NCI-H1105 (cell line): ENCODE measurements at places on chromosomes 1 and 21.

DNA sequence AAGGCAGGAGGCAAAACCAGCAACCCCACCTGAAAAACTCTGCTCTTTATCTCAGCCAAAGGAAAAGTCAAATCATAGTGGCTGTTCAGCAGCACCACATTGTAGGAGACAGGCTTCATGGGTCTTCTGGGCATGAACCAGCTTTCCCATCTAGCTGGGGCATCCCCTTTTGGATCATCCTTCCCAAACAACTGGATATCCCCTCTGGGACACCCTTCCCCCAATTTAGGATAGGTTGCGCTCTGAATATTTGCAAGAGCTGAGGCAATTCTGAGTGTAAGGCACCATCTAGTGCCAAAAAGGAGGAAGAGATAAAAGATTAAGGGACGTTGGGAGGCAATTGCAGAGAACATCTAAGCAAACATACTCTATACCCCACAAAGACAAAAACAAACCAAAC lies 295.8 kb downstream of the MATN1 start:
- no peak for DNase-seq

- DNase-seq, result no peak
These were observed 97.8 kb downstream of the CD247 start for GRCh38 chr1:167420510-167420909.

- no peak for DNase-seq
These were observed 6.4 kb downstream of the SCNN1D start for GRCh38 chr1:1286313-1287261.

- no peak for DNase-seq
These were observed 51.9 kb downstream of the IER5 start for GRCh38 chr1:181140398-181140797.

- no peak for DNase-seq
These were observed 24.8 kb downstream of the NOS1AP start for GRCh38 chr1:162094271-162094670.

- DNase-seq, result no peak
These were observed 353.7 kb upstream of the ESRRG start for GRCh38 chr1:217076902-217077301.

GRCh38 chr1:219573158-219573557 lies 39.7 kb downstream of the ZC3H11B start:
- DNase-seq, result no peak

- DNase-seq, result no peak
These were observed 43.8 kb upstream of the LBR start for GRCh38 chr1:225471453-225472301.

GRCh38 chr1:22579541-22580155 lies 16.4 kb downstream of the EPHA8 start:
- DNase-seq, result no peak

GRCh38 chr1:186476264-186477040 lies 15.5 kb upstream of the PDC start:
- DNase-seq, result no peak

DNA sequence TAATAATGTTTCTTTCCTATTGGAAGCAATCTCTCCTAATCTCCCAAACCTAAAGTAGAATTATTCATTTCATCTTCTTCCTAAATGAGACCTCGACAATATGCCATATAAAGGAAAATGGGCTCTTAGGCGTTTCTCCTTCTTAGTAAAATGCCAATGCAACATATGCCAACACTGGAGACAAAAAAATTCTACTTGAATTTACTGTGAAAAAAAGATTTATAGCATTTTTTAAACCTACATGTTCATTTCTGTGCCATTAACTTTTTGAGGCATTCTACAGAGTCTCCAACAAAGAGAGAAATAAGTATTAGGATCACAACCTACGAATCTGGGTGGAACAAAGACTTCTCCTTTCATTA lies 1.3 kb downstream of the WDR47 start:
- DNase-seq, result no peak
